ENCODE measurements at places on chromosomes 4 and X.

DNA sequence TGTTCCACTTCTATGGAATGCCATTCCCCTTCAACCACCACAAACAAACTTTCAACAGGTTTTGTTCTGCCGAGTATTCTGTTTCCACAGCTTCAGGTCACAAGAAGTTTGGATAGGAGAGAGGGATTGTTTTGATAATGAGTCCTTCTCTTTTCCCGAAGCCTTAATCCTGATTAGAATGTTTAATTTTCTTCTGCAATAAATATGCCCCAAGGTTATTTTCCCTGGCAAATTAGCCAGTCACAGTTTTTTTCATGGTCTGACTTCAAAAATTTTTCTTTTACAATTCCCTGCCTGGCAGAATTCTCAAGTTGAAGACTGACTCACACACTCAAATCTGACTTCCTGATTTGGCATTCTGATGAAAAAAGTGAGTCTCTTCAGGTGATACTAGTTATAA is 33.1 kb upstream of the EDNRA start:
- no peak for DNase-seq

GRCh38 chrX:36422368-36422767 is 502.8 kb downstream of the CFAP47 start:
- no peak for DNase-seq

- no peak for DNase-seq
Observed at GRCh38 chr4:165016971-165017370, 14.8 kb upstream of the TRIM60 start.

GRCh38 chrX:67651437-67652142 is 107.8 kb downstream of the AR start:
- no peak for DNase-seq

DNA sequence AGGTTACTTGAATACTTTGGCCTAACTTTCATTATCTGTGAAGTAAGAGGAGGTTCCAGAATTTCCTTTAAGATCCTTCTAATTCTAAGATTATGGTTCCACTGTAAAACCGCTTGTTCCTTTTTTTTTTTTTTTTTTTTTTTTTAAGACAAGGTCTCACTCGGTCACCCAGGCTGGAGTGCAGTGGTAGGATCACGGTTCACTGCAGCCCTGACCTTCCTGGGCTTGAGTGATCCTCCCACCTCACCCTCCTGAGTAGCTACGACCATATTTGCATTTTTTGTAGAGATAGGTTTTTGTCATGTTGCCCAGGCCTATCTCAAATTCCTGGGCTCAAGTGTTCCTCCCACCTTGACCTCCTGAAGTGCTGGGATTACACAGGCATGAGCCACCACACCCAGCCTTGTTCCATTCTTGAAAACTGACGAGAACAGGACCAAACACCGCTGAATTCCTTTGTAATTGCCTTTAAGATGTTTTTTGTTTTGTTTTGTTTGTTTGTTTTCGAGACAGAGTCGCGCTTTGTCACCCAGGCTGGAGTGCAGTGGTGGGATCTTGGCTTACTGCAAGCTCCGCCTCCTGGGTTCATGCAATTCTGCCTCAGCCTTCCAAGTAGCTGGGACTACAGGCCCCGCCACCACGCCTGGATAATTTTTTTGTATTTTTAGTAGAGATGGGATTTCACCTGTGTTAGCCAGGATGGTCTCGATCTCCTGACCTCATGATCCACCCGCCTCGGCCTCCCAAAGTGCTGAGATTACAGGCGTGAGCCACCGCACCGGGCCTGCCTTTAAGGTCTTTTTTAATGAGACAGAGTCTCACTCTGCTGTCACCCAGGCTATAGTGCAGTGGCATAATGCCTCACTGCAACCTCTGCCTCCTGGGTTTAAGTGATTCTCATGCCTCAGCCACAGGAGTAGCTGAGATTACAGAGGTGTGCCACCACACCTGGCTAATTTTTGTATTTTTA is 6.8 kb downstream of the PDS5A start:
- no peak for DNase-seq

- DNase-seq, result no peak
Observed at GRCh38 chr4:122836941-122837340, 10.3 kb downstream of the FGF2 start.

- DNase-seq, result peak; percentile 86
Observed at GRCh38 chr4:38663801-38664705, at the start of gene KLF3. TSS of gene KLF3 (plus strand) at chr4:38664199. CDS start at chr4:38680626, 16,427 bp downstream.

GRCh38 chrX:56281789-56282188 is 49.6 kb downstream of the KLF8 start:
- no peak for DNase-seq

DNA sequence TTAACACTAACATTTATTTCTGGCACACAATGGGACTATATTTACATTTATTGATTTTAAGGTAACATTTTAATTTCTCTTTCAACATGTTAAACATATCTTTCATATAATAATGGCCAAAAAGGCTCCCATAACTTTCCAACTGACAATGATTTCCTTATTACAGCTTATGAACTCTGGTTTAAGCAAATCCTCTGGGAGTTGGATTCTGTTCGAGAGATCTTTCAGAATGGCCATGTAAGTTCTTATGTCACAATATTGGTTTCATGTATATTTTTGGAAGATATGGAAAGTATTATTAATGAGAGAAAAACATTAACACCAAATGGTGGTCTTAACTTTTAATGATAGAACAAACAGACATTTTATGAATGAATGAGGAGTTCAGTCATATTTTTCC is 4.1 kb downstream of the TDO2 start:
- DNase-seq, result no peak

DNA sequence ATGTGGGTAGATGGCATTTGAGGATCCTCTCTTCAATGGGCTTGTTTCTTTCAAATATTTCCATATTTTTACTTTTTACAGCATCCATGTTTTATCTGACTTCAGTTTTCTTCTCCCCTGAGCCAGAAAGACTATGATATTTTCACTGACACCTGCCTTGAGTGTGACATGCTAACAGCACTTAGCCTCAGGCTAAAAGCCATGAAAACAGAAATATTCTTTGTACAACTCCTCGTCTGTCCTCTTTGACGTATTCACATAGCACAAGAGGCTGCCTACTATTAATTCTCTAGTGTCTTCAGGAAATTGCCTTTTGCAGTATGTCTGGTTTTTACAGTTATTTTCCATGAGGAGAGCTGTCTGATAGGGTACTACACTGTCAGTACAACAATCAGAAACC is 215.0 kb downstream of the MAD2L1 start:
- DNase-seq, result no peak

DNA sequence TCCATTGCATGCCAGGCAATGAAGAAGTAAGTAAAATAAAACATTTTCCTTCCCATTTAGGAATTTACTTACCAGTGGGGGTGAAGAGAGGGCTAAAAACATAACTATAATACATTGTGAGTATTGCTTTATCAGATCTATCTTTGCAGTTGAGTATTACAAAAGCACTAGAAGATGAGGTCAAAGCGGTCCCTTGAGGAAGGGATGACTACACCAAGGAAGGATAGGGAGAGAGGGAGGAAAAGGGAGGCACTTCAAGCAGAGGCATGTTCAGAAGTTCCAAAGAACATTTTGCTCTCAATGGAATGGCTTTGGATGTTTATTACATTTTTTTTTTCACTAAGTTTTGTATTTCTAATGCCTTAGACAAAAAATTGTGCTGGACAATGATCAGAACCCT is 127.8 kb downstream of the TET2 start:
- no peak for DNase-seq

- no peak for DNase-seq
Observed at GRCh38 chrX:19912-20571, 261.1 kb upstream of the PLCXD1 start.

- DNase-seq, result no peak
Observed at GRCh38 chr4:53595204-53595603, 3.9 kb upstream of the LNX1 start.

DNA sequence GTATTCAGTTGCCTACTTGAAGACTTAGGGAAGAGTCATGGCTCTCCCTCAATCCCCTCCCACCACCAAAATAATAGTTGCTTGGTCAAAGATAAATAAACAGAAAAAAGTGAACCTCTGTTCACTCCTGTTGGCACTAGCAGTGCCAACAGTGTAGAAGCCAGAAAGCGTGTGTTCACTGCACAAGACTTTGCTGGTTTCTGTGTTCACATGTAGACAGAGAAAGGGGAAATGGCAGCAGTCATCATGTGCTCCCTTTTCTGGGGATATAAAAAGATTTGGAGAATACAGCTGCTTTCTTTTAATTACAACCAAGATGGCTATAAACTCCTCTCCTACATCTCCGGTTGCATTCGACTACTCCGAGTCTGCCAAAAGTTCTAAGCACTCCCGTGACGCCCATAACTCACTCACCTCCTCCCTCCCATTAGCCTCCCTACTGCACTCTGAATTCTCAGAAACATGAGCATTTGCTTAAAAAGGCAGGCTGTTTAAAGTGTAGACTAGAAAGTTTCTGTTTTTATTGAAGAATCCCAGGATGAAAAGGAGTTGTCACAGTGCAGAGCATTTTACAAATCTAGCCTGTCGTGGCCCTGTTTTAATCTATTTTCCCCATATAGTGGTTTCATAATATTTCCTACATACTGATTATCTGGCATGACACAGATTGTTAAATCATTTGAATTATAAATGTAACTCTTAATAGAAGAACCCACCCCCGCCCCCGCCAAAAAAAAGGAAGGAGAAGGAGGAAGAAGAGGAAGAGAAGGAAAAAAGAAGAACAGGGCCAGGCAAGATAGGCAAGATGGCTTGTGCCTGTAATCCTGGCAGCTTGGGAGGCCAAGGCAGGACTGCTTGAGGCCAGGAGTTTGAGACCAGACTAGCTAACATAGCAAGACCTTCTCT is 16.7 kb downstream of the LGI2 start:
- DNase-seq, result no peak

- DNase-seq, result no peak
Observed at GRCh38 chrX:110025395-110025794, 22.5 kb downstream of the TMEM164 start.

- DNase-seq, result no peak
Observed at GRCh38 chrX:128458888-128459287, 406.7 kb upstream of the ACTRT1 start.

DNA sequence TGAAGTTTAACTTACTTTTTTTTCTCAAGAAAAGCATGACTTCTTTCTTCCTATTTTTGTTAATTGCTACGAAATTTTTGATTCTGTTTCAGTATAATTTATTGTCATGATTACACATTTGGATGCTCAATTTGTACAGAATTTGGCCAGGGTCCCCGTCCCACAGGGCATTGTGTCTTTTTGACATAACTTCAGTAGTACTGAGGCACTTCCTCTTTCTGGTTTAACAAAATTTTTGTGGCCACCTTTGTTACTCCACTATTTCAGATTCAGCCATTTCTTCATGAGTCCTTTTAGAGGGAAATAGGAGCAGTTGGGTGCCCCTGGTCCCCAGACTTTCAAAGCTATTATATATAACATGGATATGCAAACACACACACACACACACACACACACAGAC is 1248.7 kb downstream of the PCDH7 start:
- DNase-seq, result no peak

DNA sequence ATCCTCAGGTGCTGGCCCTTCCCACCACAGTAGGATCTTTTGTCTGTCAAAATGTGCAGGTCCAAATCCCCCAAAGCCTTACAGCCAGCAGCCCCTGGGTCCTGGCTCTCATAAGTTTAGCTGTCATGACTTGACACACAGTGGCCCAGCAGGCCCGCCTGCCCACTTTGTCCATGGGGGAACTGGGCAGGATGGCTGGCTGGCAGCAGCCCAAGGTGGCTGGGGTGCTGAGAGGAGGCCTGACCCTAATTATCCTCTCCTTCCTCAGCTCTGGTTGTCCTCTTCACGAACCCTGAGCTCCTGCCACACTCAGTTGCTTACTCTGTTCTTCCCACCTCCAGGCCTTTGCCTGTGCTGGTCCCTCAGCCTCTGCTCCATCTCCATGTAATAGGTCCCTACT is 46.4 kb upstream of the PJA1 start:
- DNase-seq, result no peak

DNA sequence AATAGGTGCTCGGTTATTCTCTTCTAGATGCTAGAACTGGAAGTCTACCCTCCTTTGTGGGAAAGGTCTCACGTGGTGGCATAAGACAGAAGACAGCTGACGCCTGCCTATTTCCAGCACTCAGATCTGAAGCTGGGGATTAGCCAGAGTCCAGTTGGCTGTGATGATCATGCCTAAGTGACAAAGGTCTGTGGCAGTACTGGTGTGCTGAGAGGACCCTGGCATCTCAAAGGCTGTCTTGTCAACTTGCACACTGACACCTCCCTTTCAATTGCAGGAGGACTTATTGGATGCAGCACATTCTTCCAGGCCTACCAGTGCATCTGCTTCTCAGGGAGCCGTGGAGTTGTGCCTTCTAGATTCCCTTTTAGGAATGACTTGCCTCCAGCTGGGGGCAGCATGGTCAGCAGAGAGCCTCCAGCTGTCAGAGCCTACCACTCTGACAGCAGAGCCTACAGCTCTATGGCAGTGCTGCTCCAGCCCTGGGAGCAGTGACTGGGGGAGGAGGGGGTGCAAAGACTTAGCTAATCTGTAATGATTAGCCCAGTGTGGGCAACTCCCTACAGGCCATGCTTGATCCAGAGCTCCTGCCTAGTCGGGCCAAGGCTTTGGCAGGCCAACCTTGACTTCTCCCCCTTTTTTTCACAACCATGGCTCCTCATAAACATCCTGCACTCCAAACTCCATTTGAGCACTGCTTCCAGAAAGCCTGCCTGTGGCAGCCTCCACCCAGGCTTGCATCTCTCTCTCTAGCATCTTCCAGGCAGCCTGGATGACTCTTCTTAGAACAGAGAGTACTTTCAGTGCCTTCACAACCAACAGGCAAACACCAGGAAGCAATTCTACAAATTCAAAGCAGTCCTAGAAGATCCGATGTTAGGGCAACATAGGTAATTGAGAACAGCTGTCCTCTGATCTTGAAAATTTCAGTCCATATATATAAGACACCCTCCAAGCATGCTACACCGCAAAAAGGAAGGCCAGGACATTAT is 13.8 kb upstream of the FGFBP2 start:
- DNase-seq, result no peak

DNA sequence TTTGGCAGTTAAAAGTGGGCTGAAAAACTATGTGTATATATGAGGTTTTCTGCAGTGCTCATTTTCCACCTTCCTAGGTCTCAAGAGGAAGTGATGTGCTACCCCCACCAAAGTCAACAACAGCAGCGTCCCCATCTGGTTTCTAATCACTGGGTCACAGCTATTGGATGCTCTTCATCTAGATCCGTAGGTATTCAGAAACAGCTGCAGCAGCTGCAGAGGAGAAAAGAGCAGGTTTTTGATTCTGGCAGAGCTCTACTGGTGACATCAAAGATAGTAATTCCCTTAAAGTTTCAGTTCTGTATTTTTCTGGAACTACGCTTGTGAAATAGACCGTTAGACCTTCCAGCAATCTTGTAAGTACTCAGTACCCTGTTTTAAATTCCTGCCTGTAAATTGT is 5.8 kb upstream of the GUCY2F start:
- no peak for DNase-seq

GRCh38 chr4:118099106-118099505 is 64.8 kb downstream of the NDST3 start:
- no peak for DNase-seq

DNA sequence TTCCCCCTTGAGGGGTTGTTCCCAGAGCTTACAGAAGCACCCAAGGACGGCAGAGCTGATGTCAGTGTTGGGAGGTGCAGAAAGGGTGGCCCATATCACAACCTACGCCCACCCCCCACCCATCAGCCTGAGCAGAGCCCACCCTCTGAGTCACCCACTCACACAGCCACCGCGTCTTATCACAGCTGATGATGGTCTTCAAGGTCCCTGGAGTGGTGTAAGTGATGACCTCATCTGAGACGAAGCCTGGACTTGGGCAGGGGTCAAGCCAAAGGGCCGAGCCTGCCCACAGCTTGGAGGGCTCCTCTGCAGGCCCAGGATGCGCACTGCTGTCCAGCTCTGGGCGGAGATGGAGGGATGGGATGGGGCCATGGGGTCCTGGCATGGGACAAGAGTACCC is 3.0 kb upstream of the HTRA3 start:
- no peak for DNase-seq
